ENCODE measurements at places on chromosomes 12 and 14.
A peak's percentile ranks its signal among the peaks of the same experiment; 100 is the strongest.

GRCh38 chr12:93279565-93280412 is 97.9 kb upstream of the NUDT4 start:
- no peak for DNase-seq

GRCh38 chr12:99436584-99436983 is 211.0 kb upstream of the GARIN6 start:
- DNase-seq: no peak

DNA sequence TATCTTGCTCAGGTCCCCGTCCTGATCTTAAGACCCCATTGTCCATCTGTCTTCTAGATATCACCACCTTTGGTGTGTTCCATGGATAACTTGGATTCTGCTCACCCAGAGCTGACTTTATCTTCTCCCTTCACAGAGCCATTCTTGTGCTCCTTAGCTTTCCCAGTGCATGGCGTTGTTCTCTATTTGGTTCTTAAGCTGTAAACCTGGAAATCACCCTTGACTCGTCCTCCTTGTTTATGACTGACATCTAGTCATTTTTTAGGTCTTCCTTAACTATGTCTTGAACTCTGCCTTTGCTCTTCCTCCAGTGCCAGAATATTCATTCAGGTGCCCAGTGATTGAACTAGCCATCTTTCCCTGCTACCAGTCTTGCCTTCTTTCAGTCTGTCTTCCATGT is 11.7 kb downstream of the STK38L start:
- no peak for DNase-seq

GRCh38 chr12:131948166-131948712 is 1.5 kb upstream of the EP400 start:
- no peak for DNase-seq

- DNase-seq: no peak
Observed at GRCh38 chr14:30389134-30389876, 169.7 kb upstream of the G2E3 start.

- no peak for DNase-seq
Observed at GRCh38 chr12:68089101-68089500, 70.4 kb downstream of the IFNG start.

GRCh38 chr12:123160801-123161487 is 10.1 kb upstream of the PITPNM2 start:
- DNase-seq: no peak

DNA sequence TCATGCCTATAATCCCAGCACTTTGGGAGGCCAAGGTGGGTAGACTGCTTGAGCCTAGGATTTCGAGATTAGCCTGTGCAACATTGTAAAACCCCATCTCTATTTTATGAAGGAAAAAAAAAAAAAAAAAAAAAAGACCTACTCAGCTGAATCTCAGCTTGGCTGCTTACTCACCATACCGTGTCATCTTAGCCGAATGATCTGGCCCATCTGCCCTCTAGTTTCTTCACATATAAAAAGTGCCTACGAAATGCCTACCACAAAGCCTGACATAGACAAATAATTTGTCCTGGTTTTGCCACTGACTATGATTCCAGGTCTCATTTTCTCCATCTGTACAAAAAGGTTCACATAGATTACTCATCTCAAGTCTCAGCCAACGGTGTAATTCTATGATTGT is 10.1 kb downstream of the DIABLO start:
- DNase-seq: no peak

DNA sequence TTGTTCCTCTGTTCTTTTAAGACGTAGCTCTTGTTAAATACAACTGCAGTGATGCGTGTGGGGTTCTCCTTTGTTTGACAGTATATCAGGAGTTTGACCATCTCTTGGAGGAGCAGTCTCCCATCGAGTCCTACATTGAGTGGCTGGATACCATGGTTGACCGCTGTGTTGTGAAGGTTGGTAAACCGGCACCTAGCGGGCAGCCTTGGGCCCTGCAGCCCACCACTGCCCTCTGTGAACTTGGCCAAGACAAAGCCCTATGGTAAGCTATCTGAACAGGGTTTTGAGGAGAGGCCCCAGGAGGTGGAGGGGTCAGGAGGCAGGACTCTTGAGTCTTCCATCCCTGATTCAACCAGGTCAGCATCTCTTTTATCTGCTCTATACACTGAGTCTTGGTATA is 54.6 kb upstream of the RIC8B start:
- no peak for DNase-seq

GRCh38 chr12:126545411-126545810 is 1480.2 kb downstream of the AACS start:
- DNase-seq: no peak

GRCh38 chr12:78878459-78878858 is 13.9 kb downstream of the SYT1 start:
- DNase-seq: no peak

DNA sequence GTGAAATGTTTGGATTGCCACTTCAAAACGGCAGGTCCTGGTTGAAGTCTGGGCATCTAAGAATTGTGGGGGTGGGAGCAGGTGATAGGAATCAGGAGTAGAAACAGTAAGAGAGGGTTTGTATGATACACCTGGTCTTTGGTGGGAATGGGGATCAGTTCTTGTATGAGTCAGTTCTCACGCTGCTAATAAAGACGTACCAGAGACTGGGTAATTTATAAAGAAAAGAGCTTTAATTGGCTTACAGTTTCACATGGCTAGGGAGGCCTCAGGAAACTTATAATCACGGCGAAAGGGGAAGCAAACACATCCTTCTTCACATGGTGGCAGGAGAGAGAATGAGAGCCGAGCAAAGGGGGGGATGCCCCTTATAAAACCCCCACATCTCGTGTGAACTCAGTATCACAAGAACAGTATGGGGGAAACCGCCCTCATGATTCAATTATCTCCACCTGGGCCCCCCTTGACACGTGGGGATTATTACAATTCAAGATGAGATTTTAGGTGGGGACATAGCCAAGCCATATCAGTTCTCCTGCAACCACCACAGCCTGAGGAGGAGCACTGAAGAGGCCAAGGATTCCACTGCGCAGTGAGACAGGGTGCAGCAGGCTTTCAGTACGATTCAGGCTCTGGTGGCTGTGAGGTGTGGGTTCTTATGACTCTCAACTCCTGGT is 52.1 kb downstream of the DRAM1 start:
- no peak for DNase-seq

GRCh38 chr12:237026-237815 is 23.3 kb upstream of the SLC6A12 start:
- no peak for DNase-seq

DNA sequence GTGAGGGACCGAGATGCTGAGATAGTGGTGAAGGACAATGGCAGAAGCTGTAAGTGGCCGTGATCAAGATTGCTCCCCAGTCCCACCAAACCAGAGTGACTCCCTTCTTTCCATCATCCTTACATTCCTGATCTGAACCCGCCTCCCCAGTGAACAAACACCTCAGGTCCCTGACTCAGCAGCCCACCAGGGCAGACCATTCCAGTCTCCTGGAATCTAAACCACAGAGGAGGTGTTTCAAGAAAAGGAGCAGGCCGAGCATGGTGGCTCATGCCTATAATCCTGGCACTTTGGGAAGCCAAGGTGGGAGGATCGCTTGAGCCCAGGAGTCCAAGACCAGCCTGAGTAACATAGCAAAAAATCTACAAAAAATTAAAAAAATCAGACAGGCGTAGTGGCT is 6.6 kb downstream of the ERBB3 start:
- DNase-seq: peak; percentile 13

DNA sequence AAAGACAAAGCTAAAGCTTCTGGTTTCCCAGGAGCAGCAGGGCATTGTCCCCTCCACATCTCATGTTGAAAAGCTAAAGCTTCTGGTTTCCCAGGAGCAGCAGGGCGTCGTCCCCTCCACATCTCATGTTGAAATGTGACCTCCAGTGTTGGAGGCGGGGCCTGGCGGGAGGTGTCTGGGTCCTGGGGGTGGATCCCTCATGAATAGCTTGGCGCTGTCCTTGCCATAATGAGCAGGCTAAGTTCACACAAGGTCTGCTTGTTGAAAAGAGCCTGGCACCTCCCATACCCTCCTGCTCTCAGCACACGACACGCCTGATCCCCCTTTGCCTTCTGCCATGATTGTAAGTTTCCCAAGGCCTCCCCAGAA is 123.7 kb downstream of the PIWIL1 start:
- no peak for DNase-seq

DNA sequence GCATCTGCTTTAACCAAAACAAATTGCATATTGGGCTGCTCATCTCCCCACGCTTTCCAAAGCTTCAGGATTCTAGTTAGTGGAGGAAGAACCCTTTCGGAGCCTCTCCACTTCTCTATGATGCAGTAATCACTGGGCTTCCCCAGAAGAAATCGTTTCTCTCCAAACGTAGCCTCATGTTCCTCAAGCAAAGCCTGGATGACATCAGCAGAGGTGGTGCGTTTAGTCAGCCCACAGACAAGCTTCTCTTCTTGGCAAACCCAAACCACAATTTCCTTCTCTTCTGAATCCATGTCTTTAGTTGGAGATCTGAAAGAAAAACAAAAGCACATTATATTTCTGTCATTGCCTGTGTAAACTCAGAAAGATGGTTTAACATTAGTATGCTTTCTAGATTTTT is 30.6 kb downstream of the RASSF9 start:
- no peak for DNase-seq

GRCh38 chr14:65774041-65774440 is 361.5 kb downstream of the FUT8 start:
- no peak for DNase-seq

- DNase-seq: no peak
Observed at GRCh38 chr14:77961847-77962580, 162.1 kb downstream of the ADCK1 start.

- DNase-seq: no peak
Observed at GRCh38 chr12:66196806-66197205, 7.8 kb downstream of the IRAK3 start.

GRCh38 chr12:117844114-117844830 is 124.5 kb downstream of the KSR2 start:
- no peak for DNase-seq

- no peak for DNase-seq
Observed at GRCh38 chr14:94675036-94675435, 62.8 kb downstream of the SERPINA3 start.

GRCh38 chr14:52792097-52792415 is 649 bp upstream of the GNPNAT1 start:
- DNase-seq: no peak

DNA sequence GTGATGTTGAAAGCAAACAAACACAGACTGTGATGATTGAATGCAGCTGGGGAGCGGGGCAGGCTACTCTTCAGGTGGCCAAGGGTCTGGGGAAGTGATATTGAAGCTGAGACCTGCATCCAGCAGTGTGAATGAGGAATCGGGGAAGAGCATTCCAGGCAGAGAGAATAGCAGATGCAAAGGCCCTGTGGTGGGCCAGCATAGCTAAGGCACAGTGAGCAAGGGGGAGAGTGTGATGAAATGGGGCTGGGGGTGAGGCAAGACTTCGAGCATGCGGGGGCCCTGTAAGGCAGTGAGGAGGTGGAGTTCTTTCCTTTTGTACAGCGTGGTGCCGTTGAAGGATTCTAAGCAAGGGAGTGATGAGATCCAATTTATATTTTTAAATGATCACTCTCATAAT is 77.4 kb downstream of the KCNK13 start:
- no peak for DNase-seq

DNA sequence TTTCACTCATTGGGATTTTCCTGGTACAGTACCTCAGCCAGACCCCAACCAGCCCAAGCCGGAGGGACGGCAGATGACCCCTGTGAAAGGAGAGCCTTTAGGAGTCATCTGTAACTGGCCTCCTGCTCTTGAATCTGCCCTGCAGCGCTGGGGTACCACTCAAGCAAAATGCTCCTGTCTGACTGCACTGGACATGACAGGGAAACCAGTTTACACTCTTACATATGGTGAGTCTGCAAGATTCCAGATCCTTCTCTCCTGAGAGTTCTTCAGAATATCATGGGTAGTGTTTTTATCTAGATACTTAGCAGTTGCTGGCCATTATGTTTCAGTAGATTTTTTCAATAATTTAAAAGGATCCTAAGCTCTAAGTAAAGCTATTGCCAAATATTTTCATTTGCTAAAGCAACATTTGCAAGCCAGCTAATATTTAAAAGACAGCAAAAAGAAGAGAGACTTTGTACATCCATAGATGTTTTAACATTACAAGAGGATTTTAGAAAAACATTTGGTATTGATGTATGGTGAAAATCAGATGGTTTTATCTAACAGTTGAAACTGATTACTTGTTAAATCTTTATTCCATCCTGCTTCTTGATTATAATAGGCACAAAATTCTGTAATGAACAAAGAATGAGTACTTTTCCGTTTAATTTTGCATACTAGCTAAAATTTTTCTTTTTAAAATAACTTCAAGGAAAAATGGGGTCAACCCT is 85.1 kb upstream of the ATF1 start:
- no peak for DNase-seq

- no peak for DNase-seq
Observed at GRCh38 chr12:53279283-53279869, 11.3 kb downstream of the ESPL1 start.
